ENCODE measurements at places on chromosomes 6 and 20.

GRCh38 chr6:52877168-52877567, 32.3 kb downstream of the GSTA3 start:
- DNase-seq, result no peak

GRCh38 chr6:3843379-3844096, 5.6 kb upstream of the FAM50B start:
- DNase-seq, result no peak

- DNase-seq, result no peak
Measured at GRCh38 chr6:139530561-139530960, 156.1 kb upstream of the CITED2 start.

- no peak for DNase-seq
Measured at GRCh38 chr6:149454346-149454848, 30.4 kb downstream of the ZC3H12D start.

- no peak for DNase-seq
Measured at GRCh38 chr6:122730775-122731386, 48.6 kb upstream of the FABP7 start.

GRCh38 chr6:161940519-161940918, 666.7 kb upstream of the AGPAT4 start:
- DNase-seq, result no peak

- DNase-seq, result no peak
Measured at GRCh38 chr20:44742304-44743079, 3.2 kb upstream of the KCNK15 start.

- no peak for DNase-seq
Measured at GRCh38 chr20:50245498-50246366, 55.1 kb downstream of the CEBPB start.

GRCh38 chr20:54397292-54398140, 77.9 kb upstream of the DOK5 start:
- no peak for DNase-seq

GRCh38 chr6:27668442-27669294, 195.8 kb upstream of the ZNF184 start:
- DNase-seq, result no peak

DNA sequence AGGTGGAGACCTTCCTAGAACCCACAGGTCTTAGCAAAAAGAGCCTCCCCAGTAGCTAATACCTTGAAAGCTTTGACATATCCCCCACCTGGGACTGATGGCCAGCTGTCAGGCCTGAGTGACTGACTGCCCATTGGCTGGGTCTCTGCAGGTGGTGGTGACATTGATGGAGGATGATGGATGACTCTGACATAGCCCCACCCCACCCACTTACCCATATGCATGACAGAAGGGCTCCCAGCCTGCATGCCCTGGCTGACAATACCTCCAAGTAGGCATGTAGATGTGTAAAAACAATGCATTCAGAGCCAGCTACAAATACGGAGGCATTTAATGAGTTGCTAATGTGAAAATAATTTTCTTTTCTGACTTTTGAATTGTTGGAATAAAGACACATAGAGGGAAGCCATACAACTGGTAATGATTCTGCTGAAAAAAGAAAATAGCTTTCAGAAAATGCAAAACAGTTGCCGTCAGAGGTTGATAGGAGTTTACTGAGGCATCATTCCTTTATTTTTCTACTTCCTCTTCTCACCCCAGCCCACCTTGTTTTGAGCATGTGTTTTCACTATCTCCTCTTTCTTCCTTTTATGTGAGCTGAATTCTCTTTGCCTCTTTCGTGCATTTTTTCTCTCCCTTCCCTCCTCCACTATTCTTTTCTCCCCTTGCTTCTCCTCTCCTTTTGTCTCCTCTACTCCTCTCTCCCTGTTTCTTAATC, 70.6 kb downstream of the OLIG3 start:
- no peak for DNase-seq

All from stimulated activated naive B cell treated with anti-CD40 and anti-IgM and Interleukin-4, amounts not matched to agents 10 μg/mL and 1 μg/mL and 100 μg/mL, for 72 hours (primary cell).